NCI-H1930 (cell line): ENCODE measurements at places on chromosomes 3 and 15.

DNA sequence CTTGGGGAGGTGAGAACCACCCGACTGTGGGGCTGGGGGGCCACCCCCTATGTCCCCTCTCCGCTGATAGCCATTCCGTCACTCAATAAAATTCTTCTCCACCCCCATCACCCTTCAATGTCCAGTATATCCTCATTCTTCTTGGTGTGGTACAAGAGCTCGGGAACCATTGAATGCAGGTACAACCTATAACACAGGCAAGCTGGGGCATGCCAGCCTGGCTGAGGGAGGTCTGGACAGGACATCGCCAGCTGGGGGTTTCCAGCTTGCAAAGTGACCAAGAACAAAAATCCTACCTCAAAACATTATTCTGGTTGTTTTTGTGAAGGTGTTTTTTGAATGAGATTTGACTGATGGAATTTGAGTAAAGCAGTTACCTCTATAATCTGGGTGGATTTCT, 19.6 kb upstream of the BDH1 start:
- DNase-seq: no peak

GRCh38 chr3:139456386-139456785, 19.9 kb downstream of the RBP2 start:
- DNase-seq: no peak

DNA sequence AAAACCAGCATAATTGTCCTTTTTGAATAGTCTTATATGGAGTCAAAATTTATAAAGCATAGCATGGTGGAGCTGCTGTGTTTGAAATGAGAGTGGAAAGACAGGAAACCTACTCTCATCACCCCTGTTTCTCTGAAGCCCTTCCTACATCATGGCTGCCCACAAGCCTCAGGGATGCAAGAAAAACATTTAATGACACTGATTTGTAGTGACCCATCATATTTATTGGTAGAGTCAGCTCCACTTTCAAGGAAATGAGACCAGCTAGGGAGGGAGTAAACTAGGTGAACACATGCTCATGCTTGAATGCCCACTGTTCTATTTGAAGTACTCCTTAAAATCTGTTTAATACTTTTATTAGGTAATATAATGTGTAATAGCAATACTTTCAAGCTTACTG, 494.3 kb upstream of the KCNMB2 start:
- no peak for DNase-seq

GRCh38 chr15:65054333-65055200, 9.4 kb downstream of the SLC51B start:
- DNase-seq: no peak

GRCh38 chr15:94485148-94485719, 253.9 kb downstream of the MCTP2 start:
- no peak for DNase-seq

GRCh38 chr3:25454005-25454927, 26.2 kb downstream of the RARB start:
- DNase-seq: no peak

DNA sequence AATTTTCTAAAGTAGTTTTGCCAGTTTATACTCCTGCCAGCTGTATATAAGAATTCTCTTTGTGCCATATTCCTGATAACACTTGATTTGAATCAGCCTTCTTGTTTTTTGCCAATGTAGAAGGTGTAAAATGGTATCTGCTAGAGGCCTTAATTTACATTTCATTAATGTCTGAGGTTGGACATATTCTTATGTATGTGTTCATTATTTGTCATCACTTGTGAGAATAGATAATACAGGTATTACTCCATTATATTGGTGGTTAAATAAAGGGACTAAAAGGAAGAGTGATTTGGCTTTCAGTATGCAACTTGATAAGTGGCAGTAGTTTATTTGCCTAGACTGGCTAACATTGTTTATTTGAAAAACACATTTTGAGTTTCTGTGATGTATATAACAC, 25.8 kb downstream of the PAK2 start:
- no peak for DNase-seq

DNA sequence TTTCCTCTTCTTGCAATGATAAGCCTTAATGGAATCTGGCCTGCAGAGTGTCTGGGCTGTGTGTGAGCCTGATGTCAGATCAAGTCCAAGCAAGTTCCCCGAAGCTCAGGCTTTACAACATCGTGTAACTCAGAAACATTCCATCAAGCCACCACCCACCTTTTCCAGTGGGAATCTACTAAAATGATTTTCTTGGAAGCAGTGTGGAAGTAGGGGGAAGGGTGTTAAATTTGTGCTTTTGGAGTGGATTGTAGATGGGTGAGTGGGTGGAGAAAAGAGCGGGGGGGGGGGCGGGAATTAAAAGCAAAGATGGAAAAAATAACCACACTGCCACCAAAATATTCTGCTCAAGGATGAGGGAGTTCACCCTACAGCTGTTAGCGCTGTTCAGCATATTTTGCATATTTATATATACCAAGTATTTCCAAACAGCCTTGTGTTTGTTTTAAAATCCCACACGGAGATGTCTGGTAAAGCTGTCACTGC, 53.6 kb downstream of the VGLL3 start:
- no peak for DNase-seq

DNA sequence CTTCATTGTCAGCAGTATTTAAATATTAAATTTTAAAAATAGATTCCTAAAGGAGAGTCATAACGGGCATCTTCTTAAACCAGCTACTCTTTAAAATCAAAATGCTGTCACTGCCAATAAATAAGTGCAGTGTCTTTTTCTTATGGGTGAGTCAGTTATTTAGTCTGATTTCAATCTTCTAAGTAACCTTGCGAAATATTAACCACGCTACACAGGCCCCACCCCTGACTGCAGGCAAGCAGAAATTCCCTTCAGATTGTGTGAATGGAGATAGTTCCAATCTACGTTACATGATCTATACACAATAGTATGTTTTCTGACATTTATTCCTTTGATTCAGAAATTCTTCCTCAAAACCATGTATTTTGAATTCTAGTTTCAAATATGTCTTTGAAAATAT, 141.5 kb downstream of the GADL1 start:
- DNase-seq: no peak

- DNase-seq: no peak
These were observed 138.7 kb downstream of the KLF13 start for GRCh38 chr15:31465083-31465955.

DNA sequence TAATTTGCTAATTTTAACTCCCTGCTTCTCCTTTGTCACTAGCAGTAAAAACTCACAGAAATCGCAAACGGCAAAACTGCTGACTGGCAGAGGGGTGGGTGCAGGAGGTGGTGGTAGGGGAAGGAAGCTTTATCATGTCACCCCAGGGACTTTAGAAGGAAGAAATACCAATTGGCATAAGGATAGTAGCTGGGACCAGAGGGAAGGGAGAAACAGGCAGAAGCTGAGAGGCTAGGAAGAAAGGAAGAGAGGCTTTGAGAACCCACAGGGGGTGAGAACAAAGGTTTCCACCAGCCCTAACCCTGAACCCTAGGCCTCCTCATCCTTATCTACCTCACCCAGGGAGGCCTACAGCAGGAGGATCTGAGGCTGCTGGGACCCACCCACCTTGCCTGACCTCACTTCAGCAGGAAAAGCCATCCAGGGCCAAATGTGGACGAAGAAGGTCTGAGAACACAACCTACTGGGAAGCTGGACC, 10.7 kb downstream of the ITGB5 start:
- DNase-seq: no peak

DNA sequence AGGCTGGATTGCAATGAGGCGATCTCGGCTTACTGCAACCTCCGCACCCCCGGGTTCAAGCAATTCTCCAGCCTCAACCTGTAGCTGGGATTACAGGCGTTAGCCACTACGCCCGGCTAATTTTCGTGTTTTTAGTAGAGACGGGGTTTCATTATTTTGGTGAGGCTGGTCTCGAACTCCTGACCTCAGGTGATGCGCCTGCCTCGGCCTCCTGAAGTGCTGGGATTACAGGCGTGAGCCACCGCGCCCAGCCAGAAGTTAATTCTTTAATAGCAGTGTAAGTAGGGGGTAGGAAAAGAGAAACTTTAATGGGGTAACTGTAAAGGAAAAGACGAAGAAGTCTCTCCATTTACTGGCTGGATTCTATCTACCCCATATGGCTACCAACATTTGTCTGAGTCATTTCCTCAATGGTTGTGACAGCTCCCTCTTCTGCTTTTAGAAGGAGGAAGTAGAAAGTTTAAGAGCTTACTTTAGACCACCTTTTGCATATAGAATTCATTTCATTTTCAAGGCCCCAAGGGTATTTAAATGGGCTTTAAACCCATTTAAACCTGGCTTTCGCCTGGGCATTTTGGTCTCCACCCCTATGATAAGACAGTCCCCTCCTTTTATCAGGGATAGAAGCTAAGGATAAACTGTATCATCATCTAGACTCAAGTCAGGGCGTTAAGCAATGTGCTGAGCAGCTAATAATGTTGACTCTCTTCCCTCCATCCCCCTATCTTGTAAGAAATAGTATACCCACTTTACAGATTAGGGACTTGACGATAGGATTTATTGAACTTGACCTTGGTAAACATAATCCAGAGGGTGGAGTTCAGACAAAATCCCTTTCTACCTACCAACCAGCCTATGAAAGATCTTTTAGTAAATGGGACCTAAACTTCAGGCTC, 1.1 kb upstream of the CDV3 start:
- no peak for DNase-seq

- no peak for DNase-seq
These were observed 878 bp upstream of the RAD51 start for GRCh38 chr15:40693904-40694687.

DNA sequence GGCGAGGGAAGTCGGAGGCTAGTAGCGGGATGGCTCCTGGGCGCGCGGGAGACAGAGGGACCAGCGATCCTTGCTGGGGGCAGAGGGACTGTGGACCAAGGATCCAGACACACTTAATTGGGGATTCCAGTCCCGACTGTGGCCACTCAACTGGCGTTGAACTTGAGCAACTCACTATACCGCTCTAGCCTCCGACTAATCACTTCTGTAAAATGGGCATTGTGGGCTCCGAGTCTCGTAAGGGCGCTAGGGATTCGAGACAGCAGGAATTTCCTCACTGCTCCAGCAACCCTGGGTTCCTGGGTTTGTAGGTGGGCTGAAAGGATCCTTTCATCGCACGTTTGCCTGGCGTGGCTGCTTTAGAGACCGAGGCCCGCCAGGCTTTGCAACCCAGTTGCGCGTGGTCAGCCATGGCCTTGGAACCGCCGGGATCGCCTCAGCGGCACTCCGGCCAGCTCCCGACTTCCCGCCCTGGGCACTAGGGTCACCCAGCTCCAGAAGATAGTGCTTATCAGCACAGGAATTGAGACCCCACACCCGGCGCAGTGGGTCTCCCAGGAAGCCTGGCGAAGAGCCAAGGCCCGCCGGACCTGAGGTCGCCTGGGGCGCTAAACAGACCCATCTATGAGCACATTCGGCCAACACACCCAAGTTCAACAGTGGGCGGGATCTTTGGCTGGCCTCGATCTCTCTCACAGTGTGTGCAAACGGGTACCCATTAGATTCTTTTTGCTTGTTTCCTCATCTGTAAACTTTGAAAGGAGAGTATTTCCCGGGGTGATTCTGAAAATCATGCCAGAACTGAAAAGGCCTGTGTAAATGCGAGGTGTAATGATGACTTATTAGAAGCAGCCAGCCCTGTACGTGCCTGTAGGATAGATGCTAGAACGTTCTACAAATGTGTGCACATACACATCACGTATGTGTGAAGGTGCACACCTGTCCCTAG, 9.9 kb downstream of the FOXL2 start:
- no peak for DNase-seq

GRCh38 chr15:81812456-81812855, 233.4 kb downstream of the MEX3B start:
- no peak for DNase-seq

GRCh38 chr15:33440900-33441299, 130.1 kb downstream of the RYR3 start:
- DNase-seq: no peak

- no peak for DNase-seq
These were observed 53.8 kb upstream of the CORO2B start for GRCh38 chr15:68524753-68525584.

- peak; percentile 51 for DNase-seq
These were observed 1.6 kb upstream of the CHST13 start for GRCh38 chr3:126522363-126522788.

- no peak for DNase-seq
These were observed 29.5 kb upstream of the ZNF445 start for GRCh38 chr3:44506961-44507360.

- DNase-seq: no peak
These were observed 66.9 kb downstream of the SEMA5B start for GRCh38 chr3:122960652-122961051.

DNA sequence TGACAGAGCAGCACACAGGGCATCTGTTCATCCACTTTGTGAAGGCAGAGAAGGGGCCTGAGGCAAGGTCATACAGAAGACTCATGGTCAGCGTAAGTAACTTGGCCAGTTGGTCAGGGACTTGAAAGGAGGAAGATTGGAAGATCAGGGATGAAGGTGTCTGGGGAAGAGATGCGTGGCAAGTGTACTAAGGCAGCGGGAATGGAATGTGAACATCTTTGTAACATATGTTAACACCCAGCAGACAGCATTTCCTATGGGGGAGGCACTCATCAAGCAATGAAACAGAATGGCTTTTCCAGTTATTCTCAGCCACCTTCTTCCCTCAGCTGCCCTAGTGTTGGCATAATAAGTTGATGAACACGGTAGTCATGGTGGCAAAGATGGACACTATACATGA, 7.8 kb upstream of the RFC4 start:
- DNase-seq: no peak

DNA sequence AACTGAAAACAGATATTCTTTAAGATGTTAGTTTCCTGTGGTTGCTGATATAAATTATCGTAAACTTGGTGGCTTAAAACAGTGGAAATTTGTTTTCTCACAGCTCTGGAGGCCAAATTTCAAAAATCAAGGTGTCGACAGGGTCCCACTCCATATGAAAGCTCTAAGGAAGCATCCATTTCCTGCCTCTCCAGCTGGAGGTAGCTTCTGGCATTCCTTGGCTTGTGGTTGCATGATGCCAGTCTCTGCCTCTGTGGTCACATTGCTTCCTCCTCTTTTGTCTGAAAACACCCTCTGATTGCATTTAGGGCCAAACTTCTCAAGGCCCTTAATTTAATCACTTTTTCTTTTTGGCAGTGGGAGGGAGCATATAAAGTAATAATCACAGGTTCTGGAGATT, 96.8 kb downstream of the PPM1L start:
- DNase-seq: no peak

DNA sequence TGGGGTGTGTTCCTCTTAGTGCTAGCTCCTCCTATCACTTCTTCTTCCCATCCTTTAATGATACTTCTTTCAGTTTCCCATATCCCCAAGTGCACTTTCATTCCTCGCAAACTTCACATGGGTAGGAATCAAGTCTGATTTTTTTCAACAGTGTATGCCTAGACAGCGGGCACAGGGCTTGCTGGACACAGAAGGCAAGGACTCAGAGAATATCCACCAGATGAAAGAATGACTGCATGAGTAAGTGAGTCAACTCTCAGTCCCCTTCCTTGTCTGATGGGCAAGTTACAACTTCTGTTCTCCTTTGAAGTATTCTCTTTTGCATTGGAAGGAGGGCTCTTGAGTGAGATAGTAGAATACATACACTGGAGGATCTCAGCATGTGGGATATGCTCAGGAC, 3.1 kb upstream of the SQOR start:
- no peak for DNase-seq

- DNase-seq: no peak
These were observed 48.5 kb upstream of the PPP2R3A start for GRCh38 chr3:135917076-135917475.

GRCh38 chr15:26355472-26356074, 417.3 kb downstream of the GABRB3 start:
- DNase-seq: no peak

- DNase-seq: no peak
These were observed 39.2 kb downstream of the PTPN23 start for GRCh38 chr3:47420044-47420430.
